Thoracic aorta (tissue), 2 donors: ENCODE measurements at places on chromosomes 11 and 22.
A peak's percentile ranks its signal among the peaks of the same experiment; 100 is the strongest.

DNA sequence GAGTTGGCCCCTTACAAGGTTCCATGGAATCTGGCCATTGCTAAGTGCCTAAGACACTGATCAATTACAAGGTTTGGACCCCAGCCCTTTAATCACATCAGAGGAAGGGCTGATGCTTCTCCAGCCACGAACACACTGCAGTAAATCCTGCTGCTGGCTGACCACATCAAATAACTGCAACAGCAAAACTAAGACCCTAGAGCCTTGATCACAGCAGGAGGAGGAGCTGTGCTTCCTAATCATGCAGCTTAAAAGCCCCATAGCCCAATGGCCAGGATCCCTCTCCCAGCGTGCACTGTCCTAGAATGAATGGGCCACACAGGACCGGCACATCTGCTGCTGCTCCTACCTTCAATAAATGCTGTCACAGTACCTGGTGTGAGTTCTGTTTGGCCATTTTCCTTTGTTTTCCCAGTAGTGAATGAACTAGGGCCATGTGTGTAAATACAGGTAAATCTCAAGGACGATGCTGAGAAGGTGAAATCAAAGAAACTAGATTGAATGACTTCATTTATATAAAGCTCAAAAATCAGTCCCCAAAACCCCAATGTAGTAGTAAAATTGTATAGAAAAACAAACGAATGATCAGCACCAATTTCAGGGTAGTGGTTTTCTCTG is 12.7 kb downstream of the ZP1 start:
- H3K4me1 ChIP-seq: peaks cover 12% of the 10 kb centered on the region
- no peak overlapping the region for H3K4me3 ChIP-seq
- no peak for DNase-seq

DNA sequence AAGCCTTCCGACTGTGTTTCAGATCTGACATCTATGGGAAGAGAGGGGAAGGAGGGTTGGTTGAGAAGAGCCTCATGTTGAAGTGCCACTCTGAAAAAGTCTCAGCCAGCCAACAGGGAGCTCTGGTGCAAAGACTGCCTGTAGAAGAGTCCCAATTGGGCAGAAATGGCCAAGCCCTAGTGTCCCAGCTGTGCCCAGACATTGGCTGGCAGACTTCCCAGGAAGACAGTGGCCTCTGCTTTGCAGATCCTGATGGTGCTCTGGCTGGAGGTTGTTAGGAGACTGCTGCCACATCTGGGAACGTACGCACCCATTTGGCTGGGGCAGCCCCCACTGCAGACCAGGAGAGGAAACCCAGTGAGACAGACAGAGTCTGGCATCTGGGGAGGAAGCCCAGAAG is 3.2 kb upstream of the PLA2G3 start:
- peaks cover 30% of the 10 kb centered on the region for H3K4me1 ChIP-seq
- no peak for DNase-seq
- no peak overlapping the region for H3K27ac ChIP-seq
- peaks cover 3% of the 10 kb centered on the region for H3K27me3 ChIP-seq
- H3K36me3 ChIP-seq: no peaks in the 10 kb centered on the region

DNA sequence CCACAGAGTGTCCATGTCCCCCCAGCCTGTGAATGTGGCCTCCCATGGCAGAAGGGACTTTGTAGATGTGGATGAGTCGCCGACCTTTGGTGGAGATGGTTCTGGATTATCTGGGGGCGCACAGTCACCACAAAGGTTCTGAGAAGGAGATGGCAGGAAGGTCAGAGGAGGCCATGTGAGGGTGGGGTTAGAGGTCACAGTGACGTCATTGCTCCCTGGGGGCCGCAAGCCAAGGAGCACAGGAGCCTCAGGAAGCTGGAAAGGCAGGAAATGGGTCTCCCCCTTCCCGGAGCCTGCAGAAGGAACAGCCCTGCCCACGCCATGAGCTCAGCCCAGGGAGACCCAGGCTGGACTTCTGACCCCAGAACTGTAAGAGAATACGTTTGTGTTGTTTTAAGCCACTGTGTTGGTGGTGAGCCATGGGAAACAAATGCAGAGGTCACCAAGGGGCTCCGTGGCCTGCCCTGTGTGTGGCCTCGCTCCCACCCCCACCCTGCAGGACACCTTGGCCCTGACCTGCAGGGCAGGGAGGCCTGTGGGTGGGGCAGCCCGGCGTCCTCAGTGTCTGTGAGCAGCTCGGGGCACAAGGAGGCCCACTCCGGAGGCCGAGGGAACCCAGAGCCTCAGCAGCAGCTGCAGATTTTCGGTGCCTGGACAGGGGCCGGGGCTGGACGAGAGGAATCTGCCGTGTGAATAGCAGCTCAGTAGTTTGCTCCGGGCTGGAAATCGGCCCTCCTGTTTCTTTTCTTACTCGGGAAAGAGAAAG is 32.1 kb downstream of the GRAMD4 start:
- no peaks in the 10 kb centered on the region for H3K27me3 ChIP-seq
- no peak for DNase-seq
- no peak overlapping the region for H3K4me3 ChIP-seq
- no peak overlapping the region for H3K27ac ChIP-seq
- no peaks in the 10 kb centered on the region for H3K36me3 ChIP-seq

- no peak for DNase-seq
- H3K36me3 ChIP-seq: no peaks in the 10 kb centered on the region
- H3K4me1 ChIP-seq: peaks cover 6% of the 10 kb centered on the region
- no peaks in the 10 kb centered on the region for H3K27me3 ChIP-seq
- H3K27ac ChIP-seq: no peak overlapping the region
Observed at GRCh38 chr22:29211066-29211465, 5.4 kb downstream of the EMID1 start.

DNA sequence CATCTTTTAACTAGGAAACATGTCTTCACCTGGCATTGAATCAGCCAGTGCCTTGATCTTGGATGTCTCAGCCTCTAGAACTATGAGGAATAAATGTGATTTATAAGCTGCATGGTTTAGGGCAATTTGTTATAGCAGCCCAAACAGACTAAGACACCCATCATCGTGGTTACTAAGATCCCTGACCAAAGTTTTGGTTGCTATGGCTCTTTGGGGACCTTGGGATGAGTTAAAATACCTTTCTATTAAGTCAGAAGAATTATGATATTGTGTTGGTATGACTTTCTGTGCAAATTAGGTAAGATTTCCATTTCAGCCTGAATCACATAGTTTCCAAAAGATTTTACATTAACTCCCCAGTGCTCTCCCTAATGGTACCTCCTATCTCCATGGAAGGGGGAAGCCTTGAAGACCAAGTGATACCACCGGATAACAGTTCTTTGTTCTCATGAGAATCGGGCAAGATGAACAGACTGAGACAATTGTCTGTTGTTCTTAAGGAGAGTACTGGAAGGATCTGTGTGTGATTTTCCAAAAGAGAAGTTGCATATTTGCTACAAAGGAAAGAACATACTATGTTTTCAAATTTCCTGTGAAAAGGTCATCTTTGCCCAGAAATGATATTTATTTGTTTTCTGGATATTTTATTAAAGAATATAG is 60.4 kb upstream of the UBASH3B start:
- no peak overlapping the region for H3K4me3 ChIP-seq
- no peak overlapping the region for H3K27ac ChIP-seq
- H3K27me3 ChIP-seq: no peaks in the 10 kb centered on the region
- DNase-seq: no peak

- no peaks in the 10 kb centered on the region for H3K36me3 ChIP-seq
- no peaks in the 10 kb centered on the region for H3K27me3 ChIP-seq
- H3K27ac ChIP-seq: no peak overlapping the region
- no peak for DNase-seq
Observed at GRCh38 chr11:118295815-118296454, 8.6 kb upstream of the CD3E start.

DNA sequence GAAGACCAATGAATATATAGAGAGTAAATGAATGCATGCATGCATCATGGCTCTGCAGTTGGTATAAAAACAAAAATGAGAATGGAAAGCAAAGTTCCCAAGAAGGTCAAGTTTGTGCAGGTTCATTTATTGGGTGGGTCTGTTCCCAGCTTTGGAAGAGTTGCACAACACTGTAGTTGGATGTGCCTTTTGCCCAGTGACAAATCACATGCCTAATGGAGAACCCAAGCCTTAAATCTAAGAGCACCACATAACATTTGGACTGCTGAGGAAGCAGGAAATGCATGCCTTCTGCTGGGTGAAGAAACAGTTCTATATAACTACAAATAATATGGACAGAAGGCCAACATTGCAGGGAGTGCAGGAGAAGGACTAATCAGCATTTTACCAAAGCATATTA is 30.6 kb downstream of the PRCP start:
- H3K36me3 ChIP-seq: no peaks in the 10 kb centered on the region
- no peaks in the 10 kb centered on the region for H3K4me1 ChIP-seq
- H3K27ac ChIP-seq: no peak overlapping the region
- no peak for DNase-seq

GRCh38 chr11:62805076-62805892 is at the start of gene NXF1:
Gene NXF1, minus strand, starts transcription at chr11:62805440. Its CDS starts 84 bp downstream, at chr11:62805356.
- peaks cover 25% of the 10 kb centered on the region for H3K36me3 ChIP-seq
- peak within 1 kb of the TSS; percentile 94 for H3K27ac ChIP-seq
- peak; percentile 72 for DNase-seq

DNA sequence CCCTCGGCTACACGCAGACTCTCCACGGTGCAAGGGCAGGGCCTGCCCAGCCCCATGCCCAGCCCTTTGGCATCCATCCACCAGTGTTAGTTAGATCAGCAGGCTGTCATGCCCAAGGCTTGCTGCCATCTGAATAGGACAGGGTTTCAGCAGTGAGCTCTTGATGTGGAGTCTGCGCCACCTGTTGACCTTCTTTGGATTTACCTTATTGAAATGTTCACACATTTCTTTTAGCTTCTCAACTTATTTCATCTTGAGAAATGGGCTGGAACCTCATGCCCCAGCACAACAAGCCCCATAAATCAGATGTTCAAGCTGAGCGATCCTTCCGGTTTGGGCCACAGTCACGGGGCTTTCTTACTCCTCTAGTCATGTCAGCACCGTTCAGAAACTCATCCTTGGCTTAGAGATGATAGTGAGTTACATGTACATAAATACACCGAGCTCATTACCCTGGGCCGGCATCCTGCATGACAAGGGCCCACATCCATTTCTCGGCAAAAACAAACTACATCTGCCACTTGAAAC is 61.7 kb downstream of the PARVB start:
- H3K4me1 ChIP-seq: peaks cover 3% of the 10 kb centered on the region
- no peaks in the 10 kb centered on the region for H3K36me3 ChIP-seq
- no peak for DNase-seq
- H3K27me3 ChIP-seq: no peaks in the 10 kb centered on the region
- H3K4me3 ChIP-seq: no peak overlapping the region

- no peak overlapping the region for H3K4me3 ChIP-seq
- H3K4me1 ChIP-seq: peaks cover 7% of the 10 kb centered on the region
- no peaks in the 10 kb centered on the region for H3K36me3 ChIP-seq
- peak; percentile 28 for DNase-seq
- no peaks in the 10 kb centered on the region for H3K27me3 ChIP-seq
Observed at GRCh38 chr11:8671651-8672062, 10.8 kb downstream of the TRIM66 start.

- H3K27ac ChIP-seq: no peak overlapping the region
- H3K4me1 ChIP-seq: peaks cover 8% of the 10 kb centered on the region
- H3K36me3 ChIP-seq: no peaks in the 10 kb centered on the region
- no peak for DNase-seq
- H3K27me3 ChIP-seq: no peaks in the 10 kb centered on the region
Observed at GRCh38 chr11:12100429-12100828, 10.0 kb upstream of the MICAL2 start.

DNA sequence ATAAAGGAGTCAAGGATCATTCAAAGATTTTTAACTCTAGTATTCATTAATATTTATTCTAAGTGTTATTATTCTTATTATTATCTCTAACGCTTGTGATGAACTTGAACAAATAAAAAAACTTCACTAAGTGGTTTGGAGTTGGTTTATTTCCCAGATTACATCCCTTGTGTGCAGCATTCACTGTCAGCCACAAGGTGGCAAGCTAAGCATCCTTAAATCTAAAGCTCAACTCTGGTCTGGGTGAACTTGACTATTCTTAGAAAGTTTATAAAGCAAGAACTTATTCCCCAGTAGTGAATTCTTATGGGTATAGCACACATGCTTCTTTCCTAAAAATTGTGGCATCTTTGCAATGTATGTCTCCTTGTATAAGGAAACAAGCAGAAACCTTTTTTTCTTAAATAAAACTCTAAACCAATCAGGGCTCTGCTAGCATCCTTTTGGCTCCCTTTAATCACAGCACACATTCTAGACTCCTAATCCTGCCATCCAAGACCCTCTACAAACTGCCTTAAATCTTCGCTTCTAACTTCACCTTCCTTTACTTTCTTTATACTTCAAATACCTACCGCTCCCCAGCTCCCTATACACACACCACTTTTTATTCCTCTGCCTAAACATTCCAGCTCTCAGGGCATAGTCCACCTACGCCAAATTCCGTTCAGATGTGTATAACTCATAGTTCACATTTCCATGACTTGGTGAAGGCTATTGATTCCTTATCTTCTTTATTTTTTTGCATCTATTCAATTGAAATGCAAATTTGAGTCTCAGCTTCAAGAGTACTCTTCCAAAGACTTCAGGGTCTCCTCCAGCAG is 1068.8 kb downstream of the DLG2 start:
- H3K4me3 ChIP-seq: no peak overlapping the region
- H3K4me1 ChIP-seq: no peaks in the 10 kb centered on the region
- H3K36me3 ChIP-seq: no peaks in the 10 kb centered on the region
- H3K27ac ChIP-seq: no peak overlapping the region
- DNase-seq: no peak

DNA sequence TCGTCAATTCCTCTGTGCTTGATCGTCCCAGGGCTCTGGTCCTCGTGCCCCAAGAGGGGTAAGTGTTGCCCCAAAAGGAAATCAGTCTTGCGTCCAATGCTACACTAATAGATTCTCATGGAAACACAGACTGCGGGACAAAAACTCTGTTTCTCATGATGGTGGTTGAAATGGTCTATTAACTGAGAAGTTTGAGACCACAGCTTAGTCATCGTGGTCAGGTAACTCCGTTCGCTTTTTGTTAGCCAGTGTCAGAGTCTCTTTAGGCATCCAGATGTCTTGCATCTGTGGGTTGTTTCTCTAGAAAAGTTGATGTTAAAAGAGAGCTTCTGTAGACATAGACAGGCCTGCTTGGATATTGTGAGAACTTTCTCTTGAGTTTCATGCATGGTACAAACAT is 104.6 kb upstream of the SORL1-AS1 start:
- H3K27me3 ChIP-seq: no peaks in the 10 kb centered on the region
- DNase-seq: no peak
- H3K4me1 ChIP-seq: no peaks in the 10 kb centered on the region
- H3K27ac ChIP-seq: no peak overlapping the region

DNA sequence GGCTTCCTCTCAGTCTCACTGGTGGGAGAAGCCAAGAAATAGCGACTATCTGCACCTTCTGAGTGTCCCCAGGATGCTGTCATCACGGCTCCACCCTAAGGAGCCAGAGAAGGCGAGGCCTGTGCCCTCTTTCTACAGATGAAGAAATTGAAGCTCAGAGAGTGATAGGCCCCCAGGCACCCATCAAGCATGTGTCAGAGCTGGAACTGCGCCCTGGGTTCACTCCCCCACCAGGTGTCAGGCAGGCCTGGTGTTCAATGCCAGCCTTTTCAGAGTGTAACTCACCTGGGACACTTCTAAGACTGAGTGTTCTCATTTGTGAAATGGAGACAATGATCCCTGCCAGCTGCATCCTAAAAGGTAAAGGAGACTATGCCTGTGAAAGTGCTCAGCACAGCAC is 127.3 kb upstream of the SEZ6L start:
- H3K36me3 ChIP-seq: no peaks in the 10 kb centered on the region
- no peak overlapping the region for H3K4me3 ChIP-seq
- no peaks in the 10 kb centered on the region for H3K27me3 ChIP-seq
- H3K27ac ChIP-seq: no peak overlapping the region
